ENCODE measurements at places on chromosomes 2 and 18. TPM values are rescaled to one million over a fixed set of nuclear protein-coding genes. Genes with fewer than 3 reads are reported as not detected.

DNA sequence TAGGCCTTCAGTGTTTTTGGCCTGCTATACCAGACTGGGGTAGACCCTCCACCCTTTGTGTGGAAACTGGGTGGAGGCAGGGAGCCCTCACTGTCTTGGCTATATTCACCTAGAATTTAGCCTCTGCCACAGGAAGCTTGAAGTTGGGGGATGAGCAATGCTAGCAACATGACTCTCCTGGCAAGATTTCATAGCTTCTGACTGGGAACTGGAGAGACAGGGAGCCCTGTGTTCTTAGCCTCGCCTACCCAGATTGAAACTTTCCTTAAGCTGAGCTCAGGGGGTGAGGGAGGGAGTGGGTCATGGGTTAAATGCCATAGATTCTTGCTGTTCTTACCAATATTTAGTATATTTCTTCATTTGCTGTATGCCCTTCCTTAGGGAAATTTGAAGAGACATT is 46.8 kb upstream of the FAM98A start:
- no peak overlapping the region for H3K27ac ChIP-seq
- no peaks in the 10 kb centered on the region for H3K36me3 ChIP-seq
- DNase-seq = no peak
- no peaks in the 10 kb centered on the region for H3K27me3 ChIP-seq
- H3K4me1 ChIP-seq = no peaks in the 10 kb centered on the region

- H3K27ac ChIP-seq = no peak overlapping the region
- no peaks in the 10 kb centered on the region for H3K36me3 ChIP-seq
- no peak for DNase-seq
- H3K4me1 ChIP-seq = no peaks in the 10 kb centered on the region
- H3K27me3 ChIP-seq = no peaks in the 10 kb centered on the region
Measured at GRCh38 chr2:209121691-209122090, 302.2 kb upstream of the MAP2 start.

- H3K36me3 ChIP-seq = no peaks in the 10 kb centered on the region
- peaks cover 12% of the 10 kb centered on the region for H3K4me1 ChIP-seq
- H3K27ac ChIP-seq = no peak overlapping the region
- H3K27me3 ChIP-seq = no peaks in the 10 kb centered on the region
- peak; percentile 21 for DNase-seq
- no peak overlapping the region for H3K4me3 ChIP-seq
Measured at GRCh38 chr2:197890168-197890567, 85.8 kb downstream of the PLCL1 start.

DNA sequence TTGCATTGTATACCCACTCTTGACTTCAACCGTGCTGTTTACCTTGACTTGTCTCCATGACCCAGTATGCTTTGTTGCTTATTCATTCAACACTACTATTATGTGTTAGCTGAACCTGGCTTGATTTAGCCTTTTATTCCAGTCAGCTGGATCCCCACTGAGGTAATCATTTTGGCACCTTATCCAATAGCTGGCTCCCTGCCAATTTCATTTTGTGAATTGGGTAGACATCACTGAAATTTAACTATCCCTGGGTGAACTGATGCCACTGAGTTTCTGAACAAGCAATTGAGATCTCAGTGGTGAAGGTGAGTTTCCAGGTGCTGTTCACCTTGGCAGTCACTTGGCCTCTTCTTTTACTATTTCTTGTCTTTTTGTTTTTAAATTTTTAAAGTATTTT is 584.3 kb downstream of the ADCYAP1 start:
- no peaks in the 10 kb centered on the region for H3K27me3 ChIP-seq
- no peak overlapping the region for H3K4me3 ChIP-seq
- no peak overlapping the region for H3K27ac ChIP-seq
- no peaks in the 10 kb centered on the region for H3K36me3 ChIP-seq
- no peaks in the 10 kb centered on the region for H3K4me1 ChIP-seq

- no peaks in the 10 kb centered on the region for H3K27me3 ChIP-seq
- H3K27ac ChIP-seq = no peak overlapping the region
- H3K4me3 ChIP-seq = no peak overlapping the region
- no peaks in the 10 kb centered on the region for H3K4me1 ChIP-seq
- H3K36me3 ChIP-seq = no peaks in the 10 kb centered on the region
Measured at GRCh38 chr18:46566111-46566510, 90.9 kb downstream of the LOXHD1 start.

GRCh38 chr2:8754106-8754776 is 72.4 kb downstream of the ID2 start:
- no peaks in the 10 kb centered on the region for H3K4me1 ChIP-seq
- no peaks in the 10 kb centered on the region for H3K36me3 ChIP-seq
- H3K4me3 ChIP-seq = no peak overlapping the region

MRPL44 gene
- total RNA-seq = 43.6 TPM

HMSD gene
- total RNA-seq = not detected

DNA sequence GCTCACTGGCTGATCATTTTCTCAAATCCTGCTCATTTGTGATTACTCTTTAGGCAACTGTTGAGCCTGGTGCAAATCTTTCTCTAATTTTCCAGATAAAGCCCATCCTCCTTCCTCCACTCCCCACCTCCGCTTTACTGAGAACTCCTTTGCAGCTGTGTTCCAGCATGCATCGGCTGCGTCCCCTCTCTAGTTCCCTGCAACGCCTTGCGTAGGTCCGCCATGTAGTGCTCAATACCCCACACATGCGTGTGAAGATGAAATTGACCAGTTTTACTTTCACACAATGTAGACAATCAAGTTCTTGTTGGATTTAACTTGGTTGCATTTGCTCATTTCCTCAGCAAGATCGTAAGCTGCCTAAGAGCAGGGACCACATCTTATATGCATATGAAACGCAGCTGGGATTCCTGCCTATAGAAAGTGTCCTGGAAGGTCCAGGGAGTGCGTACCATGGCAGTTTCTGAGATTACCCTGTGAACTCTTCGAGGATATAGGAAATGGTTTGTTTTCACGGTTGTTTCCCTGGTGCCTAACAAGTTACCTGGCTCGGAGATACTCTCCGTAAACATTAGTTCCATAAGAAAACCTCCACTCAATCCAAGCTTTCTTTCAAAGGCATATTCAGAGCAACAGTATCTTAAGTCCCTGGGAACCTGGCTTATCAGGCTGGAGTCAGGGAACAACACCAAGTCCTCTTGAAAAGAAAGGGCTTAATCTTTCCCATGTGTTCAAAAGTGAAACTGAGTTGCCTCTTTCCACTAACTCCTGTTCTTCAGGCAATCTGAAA is 766.4 kb upstream of the ID2 start:
- H3K27me3 ChIP-seq = no peaks in the 10 kb centered on the region
- H3K4me1 ChIP-seq = no peaks in the 10 kb centered on the region
- no peak overlapping the region for H3K4me3 ChIP-seq
- H3K27ac ChIP-seq = no peak overlapping the region
- H3K36me3 ChIP-seq = no peaks in the 10 kb centered on the region
- no peak for DNase-seq

PTPN4 gene
- total RNA-seq = 41.1 TPM

ERMN gene
- not detected for total RNA-seq

SERPINB10 gene
- not detected for total RNA-seq

GRCh38 chr18:10405816-10406663 is 48.4 kb upstream of the APCDD1 start:
- H3K36me3 ChIP-seq = no peaks in the 10 kb centered on the region
- H3K27ac ChIP-seq = no peak overlapping the region
- H3K4me1 ChIP-seq = no peaks in the 10 kb centered on the region
- H3K4me3 ChIP-seq = no peak overlapping the region
- DNase-seq = no peak

DDX18 gene
- total RNA-seq = 43.6 TPM

NT5DC4 gene
- total RNA-seq = not detected

GRCh38 chr2:174778085-174778981 is 14.1 kb upstream of the CHRNA1 start:
- H3K4me1 ChIP-seq = no peaks in the 10 kb centered on the region
- no peak for DNase-seq
- no peak overlapping the region for H3K27ac ChIP-seq
- H3K36me3 ChIP-seq = no peaks in the 10 kb centered on the region
- no peaks in the 10 kb centered on the region for H3K27me3 ChIP-seq

DNA sequence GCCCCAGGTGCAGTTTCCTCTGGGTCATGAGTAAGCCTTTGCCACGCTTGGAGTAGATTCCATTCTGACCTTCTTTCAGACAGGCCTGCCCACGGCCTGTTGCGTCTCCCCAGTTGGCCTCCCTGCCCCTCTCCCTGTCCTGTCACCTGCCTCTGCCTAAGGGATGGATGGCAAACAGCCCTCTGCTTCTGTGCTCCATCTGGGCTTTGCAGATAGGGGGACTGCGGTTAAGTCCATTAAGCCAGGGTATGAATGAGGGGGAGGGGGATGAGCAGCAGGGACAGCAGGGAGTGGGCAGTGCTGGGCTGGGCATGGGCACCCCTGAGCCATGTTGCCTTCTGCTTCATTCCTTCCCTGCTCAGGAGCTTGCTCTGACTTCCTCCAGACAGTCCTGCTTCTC is 37.6 kb upstream of the B3GNT7 start:
- H3K4me3 ChIP-seq = no peak overlapping the region
- H3K27ac ChIP-seq = no peak overlapping the region
- no peak for DNase-seq
- peaks cover 5% of the 10 kb centered on the region for H3K36me3 ChIP-seq
- H3K27me3 ChIP-seq = no peaks in the 10 kb centered on the region
